ENCODE measurements at places on chromosomes 11 and 22.

DNA sequence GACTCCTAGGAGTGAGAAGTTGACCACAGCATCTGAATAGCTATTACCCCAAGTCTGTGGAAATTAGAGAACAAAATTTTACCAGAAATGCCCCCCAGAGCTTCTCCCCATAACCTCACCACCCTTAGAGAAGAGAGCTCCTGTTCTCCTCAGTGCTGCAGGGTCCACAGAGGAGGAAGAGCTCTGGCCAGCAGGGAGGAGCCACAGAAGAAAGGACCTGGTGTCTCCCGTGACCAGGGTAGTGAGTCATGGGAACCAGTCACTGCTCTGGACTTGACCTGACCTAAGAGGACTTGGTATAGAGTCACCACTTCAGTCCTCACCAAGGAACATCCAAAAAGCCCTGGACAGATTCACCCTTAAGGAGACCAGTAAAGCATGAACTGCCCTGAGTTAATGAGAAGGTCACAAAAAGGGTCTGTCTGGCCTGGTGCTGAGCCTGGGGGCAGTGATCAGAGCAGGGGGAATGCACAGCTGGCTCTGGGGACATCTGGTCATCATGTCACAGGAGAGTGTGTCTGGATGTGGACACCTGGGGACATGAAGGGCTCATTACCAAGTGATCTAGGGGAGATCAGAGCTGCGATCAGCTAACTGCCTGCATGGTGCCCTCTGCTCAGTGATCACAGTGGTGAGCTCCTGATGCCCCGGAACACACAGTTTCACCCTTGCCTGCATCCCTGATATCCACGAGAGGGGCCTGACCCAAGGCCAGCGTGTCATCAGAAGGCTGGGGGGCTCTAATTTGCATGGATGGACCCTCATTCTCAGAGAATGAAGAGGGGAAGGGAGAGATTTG, 103.3 kb upstream of the TOP3B start:
- no peak for DNase-seq

DNA sequence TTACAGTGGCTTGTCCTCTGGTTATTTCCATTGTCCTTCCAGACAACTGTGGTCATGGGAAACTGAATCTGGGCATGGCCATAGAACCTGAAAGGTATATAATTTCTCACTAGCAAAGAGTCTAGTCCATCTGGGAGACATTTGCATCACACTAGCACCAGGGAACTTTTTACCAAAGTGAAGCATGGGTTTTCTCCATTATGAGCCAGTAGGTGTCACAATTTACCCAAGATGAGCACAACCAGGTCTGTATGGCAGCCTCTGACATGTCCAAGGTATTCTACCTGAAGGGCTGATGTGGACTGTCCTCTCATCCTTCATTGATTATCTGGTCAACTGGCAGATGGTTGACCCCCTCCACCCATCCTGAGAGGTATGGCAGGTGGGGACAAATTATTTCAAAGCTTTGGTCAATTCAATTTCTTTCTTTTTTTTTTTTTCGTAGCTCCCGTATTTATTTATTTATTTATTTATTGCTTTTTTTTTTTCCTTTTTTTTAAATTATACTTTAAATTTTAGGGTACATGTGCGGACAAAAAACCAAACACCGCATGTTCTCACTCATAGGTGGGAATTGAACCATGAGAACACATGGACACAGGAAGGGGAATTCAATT, 425.9 kb downstream of the TMEM135 start:
- no peak for DNase-seq

DNA sequence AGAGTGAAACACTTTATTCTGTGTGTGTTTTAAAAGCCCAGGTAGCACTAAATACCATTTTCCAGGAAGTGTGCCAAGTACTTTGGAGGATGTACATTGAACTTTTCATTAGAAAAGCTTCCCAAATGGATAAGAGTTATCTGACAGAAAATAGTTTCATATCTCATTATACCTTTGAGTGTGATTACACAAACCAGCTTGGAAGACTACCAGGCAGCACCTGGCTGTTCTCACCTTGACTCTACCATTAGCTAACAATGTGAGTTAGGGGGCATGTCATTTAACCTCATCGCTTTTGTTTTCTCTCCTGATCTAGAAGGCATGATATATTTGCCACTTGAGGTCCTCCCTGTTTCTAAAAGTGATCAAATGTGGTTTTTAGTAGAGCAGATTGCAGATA, 50.2 kb downstream of the GRM5 start:
- no peak for DNase-seq

GRCh38 chr11:11948242-11948947, 60.0 kb downstream of the DKK3 start:
- DNase-seq, result no peak

DNA sequence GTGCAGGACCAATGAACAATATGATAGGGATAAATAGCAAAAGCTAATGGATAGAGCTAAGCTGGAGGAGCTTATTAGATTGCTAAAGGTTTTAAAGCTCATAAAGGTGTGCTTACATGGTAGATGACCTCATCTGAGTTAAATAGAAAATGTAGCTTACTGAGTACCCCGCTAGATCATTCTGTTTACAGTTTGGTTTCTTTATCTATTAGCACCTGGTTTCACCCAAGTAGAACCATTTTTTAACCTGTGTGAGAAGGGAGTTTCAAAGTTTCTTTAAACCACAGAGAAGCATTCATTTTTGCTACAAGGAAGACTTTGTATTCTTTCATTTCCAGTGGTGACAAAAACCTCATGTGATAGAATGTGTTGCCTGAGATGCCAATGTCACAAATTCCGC, 1778.0 kb downstream of the LRRC4C start:
- DNase-seq, result no peak

GRCh38 chr11:101407324-101407723, 176.5 kb downstream of the TRPC6 start:
- no peak for DNase-seq

DNA sequence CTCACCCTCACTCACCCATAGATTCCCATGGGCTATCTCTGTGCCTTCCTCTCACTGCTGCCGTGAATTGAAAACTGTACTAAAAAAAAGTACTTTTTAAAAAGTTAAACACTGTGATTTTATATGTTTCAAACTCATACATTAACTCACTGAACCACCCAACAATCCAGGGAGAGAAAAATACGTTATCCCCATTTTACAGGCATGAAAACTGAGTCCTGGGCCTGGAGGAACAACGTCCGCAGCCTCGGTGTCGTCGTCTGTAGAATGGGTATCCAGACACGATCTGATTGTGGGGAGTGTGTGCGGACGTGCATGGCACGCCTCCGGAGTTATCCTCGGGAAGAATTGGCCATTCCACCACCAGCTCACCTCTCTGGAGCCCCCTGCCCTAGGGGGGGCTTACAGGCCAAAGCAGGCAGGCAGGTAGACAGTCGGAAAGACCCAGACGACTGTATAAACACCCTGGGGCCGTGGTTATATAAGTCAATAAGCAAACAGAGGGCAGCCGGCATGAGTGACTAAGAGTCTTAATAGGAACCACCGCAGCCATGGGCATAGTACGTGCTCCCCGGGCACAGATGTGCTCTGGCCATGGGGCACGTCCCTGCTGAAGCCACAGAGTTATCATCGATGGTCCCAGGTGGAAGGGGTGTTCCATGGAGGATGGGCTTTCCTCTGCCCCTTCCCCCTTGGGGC, 7.1 kb upstream of the PDGFB start:
- DNase-seq, result no peak

GRCh38 chr11:111330234-111330893, 32.0 kb downstream of the POU2AF3 start:
- DNase-seq, result no peak

GRCh38 chr11:46655631-46656030, 38.3 kb downstream of the ATG13 start:
- no peak for DNase-seq

GRCh38 chr11:32643526-32643925, 59.9 kb downstream of the EIF3M start:
- no peak for DNase-seq

- DNase-seq, result peak; percentile 53
Observed at GRCh38 chr11:441418-442274, at the start of gene ANO9. TSS of gene ANO9 (minus strand) at chr11:442011. CDS start at chr11:441926, 85 bp downstream.

DNA sequence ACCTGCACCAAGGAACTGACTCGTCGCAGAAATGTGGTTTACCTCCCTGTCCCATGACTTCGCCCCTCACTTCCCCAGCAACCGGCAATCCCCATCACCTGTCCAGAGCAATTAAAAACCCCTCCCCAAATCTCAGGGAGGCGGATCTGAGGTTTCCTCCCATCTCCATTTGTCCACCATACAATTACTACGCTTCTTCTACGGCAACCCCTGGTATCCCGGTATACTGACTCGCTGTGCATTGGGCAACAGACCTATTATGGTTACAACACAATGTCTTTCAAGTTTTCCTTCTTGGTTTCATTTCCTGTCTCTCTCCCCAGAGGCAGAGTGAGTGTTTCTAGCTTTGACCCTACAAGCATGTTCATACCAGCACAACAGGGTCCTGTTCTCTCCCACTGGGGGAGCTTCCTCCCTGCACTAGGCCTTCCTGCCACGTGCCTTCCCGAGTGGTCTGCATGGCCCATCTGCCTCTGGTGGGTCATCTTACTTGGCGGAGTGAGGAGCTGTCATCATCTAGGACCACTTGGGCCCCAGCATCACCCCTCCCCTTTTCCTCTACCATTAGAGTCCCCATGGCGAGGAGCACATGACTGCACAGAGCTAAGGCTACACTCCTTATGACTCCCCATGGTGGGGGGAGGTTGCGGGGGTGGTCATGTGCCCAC, 30.3 kb upstream of the NAP1L4 start:
- no peak for DNase-seq

- DNase-seq, result no peak
Observed at GRCh38 chr22:21714786-21715185, 20.8 kb downstream of the YPEL1 start.

- no peak for DNase-seq
Observed at GRCh38 chr11:124970925-124971324, 16.9 kb downstream of the CCDC15 start.

- no peak for DNase-seq
Observed at GRCh38 chr11:107180236-107180635, 162.0 kb upstream of the GUCY1A2 start.

- no peak for DNase-seq
Observed at GRCh38 chr22:26986884-26987283, 329.5 kb downstream of the MIAT start.

- DNase-seq, result no peak
Observed at GRCh38 chr11:2779981-2780849, 80.4 kb upstream of the KCNQ1OT1 start.

GRCh38 chr11:44190883-44191230, 95.4 kb downstream of the EXT2 start:
- DNase-seq, result no peak

DNA sequence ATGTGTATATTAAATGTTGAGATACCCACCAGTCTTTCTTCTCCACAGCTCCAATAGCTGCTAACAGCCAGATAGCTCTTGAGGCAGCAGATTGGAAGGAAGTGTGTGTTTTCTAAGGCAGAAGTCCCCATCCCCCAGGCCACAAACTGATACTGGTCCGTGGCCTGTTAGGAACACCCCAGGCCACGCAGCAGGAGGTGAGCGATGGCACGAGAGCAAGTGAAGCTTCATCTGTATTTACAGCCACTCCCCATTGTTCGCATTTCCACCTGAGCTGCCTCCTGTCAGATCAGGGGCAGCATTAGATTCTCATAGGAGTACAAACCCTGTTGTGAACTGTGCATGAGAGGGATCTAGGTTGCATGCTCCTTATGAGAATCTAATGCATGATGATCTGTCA, 12.7 kb downstream of the CCDC73 start:
- DNase-seq, result no peak

DNA sequence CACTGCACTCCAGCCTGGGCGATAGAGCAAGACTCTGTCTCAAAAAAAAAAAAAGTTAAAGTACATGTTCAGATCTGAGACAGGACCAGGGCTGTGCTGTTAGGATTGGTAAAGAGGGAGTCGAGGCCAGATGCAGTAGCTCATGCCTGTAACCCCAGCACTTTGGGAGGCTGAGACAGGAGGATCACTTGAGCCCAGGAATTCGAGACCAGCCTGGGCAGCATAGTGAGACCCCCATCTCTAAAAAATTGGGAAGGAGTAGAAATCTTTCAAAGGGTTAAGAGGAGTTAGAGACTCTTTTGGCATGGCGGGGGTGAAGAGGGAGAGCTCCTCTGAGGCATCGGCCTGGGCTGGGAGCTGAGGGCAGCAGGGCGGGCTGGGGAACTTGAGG, 11.8 kb downstream of the SLC25A45 start:
- no peak for DNase-seq

DNA sequence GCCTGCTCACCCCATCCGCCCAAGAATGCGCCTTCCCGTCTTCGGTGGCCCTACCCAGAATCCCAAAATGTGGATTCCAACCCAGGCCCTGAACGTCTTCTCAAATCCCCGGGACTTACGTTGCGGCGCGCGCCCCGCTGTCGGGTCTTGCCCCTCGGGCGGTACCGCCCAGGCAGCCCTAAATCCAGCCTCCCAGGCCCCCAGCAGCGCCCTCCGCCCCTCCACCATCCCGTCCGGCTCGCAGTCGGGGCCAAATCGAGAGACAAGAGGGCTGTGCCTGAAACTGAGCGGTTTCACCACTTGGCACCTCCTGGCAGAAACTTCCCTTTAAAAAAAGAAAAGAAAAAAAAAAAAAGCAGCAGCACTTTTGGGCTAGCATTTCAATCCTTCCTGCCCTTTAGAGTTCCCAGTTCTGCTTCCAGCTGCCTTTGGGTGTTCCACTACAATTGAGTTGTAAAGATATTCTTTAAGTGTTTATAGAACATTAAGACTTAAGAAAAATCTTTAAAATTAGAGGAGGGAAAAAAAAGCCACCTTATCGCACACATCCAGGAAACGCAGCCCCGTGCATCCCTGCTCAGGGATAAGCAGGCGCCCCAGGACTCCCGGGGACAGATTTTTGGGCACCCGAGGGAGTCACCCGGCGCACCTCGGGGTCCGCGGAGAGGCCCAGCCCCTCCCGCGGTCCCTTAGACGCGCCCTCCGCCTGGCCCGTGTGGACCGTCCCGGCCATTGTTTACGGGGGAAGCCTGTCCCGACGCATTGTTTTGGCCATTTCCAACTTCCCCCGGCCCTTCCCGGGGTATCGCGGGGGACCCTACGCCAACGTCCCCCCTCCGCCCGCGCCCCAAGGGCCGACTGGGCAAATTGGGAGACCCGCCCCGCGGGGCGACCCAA, 57.6 kb downstream of the KCNJ4 start:
- no peak for DNase-seq

- DNase-seq, result no peak
Observed at GRCh38 chr11:61974766-61975631, 7.6 kb upstream of the FTH1 start.

GRCh38 chr11:77175021-77175842, 47.2 kb downstream of the MYO7A start:
- DNase-seq, result no peak

GRCh38 chr11:129146191-129146590, 45.9 kb downstream of the ARHGAP32 start:
- no peak for DNase-seq

GRCh38 chr11:74815966-74816365, 67.3 kb downstream of the RNF169 start:
- no peak for DNase-seq

GRCh38 chr11:84965484-84965883, 661.7 kb downstream of the DLG2 start:
- no peak for DNase-seq

- DNase-seq, result peak; percentile 53
Observed at GRCh38 chr11:61827571-61828378, at the start of gene FADS2. TSS of gene FADS2 (plus strand) at chr11:61828300. CDS start at chr11:61828391, 91 bp downstream.

- DNase-seq, result no peak
Observed at GRCh38 chr11:15649371-15650104, 534.8 kb downstream of the INSC start.

Measured in activated CD4-positive, alpha-beta T cell treated with anti-CD3 and anti-CD28 coated beads, Interleukin-2, amount 50 U/mL, for 1 hour (primary cell).